ENCODE measurements at places on chromosomes 11 and 22.
A peak's percentile ranks its signal among the peaks of the same experiment; 100 is the strongest.

DNA sequence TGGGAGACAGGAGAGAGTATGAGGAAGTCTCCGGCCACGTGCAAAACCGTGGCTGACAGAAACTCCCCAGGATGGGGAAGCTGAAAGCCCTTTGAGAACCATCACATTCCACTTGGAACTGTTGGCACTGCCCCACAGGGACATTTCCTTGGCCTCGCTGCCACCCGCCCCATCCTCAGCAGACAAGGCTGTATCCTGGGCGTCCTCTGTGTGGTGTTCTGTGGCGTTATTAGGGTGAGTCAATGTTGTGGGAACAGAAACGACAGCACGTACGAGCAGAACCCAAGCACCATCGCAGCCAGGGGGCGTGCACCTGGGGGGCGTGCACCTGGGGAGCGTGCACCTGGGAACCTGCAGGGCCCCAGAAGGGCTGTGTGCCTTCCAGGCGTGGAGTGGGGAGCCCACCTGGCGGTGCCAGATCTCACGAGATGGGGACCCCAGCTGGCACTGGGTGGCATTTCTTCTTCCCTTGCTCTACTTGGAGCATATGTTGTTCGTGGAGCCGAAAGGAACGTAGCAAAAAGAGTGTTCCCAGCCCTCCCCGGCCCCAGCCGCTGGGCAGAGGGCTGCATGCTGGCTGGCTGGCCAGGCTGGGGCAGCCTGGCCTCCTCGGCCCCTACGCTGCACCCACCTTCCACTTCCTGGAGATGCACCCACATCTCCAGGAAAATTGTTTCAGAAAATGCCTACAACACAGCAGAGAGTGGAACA, 35.4 kb downstream of the NFAM1 start:
- DNase-seq = no peak

DNA sequence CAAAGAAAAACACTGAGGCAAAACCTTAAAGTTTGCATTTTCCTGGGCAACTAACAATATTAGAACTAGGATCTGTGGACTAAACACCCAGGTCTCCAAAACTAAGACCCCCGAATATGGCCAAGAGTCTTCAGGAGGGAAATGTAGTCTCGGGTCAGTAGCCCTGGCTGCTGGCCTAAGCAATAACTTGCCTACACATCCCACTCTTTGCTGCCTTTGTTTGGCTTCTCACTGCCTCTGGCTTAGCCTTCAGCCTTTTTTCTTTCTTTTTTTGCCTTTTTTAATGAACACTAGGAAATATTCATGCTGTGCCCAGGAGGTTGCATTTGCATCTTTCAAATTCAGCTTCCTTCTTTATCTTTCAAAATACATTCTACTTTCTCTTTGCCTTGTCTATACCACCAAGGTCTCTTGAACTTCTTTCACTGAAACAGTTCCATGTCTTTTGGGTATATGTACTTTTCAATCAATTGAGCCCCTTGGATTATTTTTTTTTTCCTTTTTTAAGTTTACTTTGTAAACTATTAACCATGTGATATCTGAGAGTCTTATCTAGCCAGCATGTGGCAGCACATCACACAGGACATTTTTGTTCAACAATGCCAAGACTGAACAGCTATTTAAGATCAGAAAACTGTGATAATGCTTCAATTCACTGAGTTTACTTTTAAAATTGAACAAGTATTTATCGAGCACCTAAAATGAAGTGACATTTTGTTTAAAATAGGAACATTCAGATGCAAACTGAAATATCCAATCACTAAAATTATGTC, 165.0 kb upstream of the TRPC6 start:
- no peak for DNase-seq

- DNase-seq = peak; percentile 80
These were observed 7.8 kb upstream of the PYGM start for GRCh38 chr11:64767344-64768299.

DNA sequence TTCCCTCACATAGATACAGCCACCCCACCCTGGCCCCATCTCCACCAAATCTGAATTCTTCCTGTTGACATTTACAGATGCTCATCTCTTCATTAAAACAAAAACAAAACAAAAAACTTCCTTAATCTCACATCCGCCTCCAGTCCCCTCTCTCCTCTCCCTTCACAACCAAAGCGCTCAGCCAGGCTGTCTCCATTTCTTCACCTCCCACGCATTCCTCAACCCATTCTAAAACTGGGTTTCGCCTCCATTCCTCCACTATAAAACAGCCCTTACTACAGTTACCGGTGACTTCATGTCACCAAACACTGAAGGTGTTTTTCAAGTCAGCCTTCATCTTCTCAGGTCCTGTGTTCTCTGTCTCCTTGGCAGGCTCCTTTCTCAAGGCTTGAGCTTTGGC, 9.6 kb downstream of the BACE1-AS start:
- DNase-seq = peak; percentile 70

DNA sequence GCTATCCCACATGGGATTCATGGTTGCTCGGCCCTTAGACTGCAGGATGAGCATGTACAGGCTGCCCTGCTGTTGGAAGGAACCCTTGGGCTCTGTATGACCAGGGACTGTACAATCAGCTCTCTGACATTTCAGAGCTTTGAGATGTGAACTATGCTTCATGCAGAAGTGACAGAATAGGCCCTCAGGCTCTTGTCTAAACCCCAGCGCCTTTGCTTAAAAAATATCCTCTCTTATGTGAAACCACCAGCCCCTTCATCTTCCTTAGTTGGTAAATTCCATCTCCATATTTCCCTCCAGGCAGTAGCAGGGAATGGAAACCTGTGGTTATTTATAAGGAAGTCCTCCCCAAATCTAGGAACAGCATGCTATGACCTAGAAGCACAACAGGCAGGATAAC, 78.9 kb upstream of the PLET1 start:
- no peak for DNase-seq

DNA sequence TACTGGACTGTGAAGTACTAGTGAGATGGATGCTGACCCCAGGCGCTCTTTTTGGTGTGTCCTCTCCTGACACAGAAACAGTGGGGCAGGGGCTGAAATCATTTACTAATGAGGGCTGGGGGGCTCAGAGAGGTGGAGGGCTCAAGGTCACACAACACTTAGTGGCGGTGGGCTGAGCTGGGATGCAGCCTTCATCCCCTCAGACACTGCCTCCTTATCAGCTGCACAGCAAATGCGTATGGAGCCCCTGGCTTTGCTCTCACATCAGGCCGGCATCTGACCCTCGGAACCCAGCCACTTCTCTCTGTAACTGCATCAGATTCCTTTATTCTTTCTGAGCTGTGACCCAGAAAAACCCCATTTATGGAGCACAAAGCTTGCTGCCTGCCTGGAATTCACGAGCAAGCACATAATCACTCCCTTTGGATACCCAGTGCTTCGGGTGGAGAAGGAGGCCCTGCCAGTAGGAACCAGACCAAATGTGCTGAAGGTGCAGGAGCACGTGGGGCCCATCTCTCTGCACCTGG, 736.6 kb downstream of the TBC1D22A start:
- DNase-seq = no peak

GRCh38 chr11:62353841-62354240, 16.6 kb downstream of the ASRGL1 start:
- no peak for DNase-seq

DNA sequence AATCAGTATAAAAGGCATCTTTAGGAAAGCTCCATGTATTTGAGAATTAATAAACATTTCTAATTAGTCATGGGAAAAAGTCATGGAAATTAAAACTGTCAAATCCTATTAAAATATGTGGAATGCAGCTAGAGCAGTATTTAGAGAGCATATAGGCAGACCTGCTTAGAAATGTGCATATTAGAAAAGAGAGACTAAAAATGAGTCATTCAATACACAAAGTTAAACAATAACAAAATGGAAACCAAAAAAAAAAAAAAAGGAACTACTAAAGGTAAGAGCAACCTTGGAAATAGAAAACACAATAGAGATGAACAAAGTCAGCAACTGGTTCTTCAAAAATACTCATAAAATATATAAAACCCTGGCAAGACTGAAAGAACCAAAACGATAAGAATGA, 59.7 kb upstream of the RASSF10 start:
- no peak for DNase-seq
